Stimulated activated CD8-positive, alpha-beta memory T cell treated with anti-CD3 and anti-CD28 coated beads, Interleukin-4, amount 100 ng/mL, for 4 hours (primary cell): ENCODE measurements at places on chromosomes 3 and 15.

DNA sequence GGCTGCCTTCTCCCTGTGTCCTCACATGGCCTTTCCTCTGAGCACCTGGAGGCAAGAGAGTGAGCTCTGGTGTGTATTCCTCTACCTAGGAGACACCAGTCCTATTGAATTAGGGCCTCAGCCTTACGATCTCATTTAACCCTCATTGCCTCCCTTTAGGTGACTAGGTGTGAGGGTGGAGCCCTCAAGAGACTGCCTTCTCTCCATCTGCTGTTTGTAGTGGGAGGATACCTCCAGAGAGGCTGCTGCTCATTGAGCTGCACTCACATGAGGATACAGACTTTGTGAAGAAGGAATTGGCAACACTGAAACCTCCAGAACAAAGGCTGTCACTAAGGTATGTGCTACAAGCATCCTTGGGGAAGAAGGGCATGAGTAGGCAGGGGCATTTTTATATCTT, at the start of gene CCR8:
CCR8 (plus strand) TSS at position 217 of the 400 bp plus-strand sequence. CDS start 2,623 bp downstream, outside the sequence.
- no peak for DNase-seq

DNA sequence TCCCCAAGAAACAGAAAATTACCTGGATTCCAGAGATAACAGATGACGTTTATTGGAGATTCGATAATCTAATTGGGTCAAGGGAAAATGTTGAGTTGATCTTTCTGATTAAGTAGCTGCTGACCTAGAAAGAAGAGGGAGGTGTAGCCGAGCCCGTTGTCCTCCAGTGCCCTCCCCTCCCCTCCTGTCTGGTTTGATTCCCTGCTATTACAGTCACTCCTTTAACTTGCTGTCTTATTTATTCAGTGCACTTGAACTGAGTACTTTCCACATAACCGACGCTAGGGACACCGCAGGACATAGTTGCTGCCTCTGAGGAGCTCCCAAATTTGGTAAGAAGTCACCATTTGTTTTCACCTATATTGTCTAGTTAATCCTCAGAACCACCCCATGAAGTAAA, 103.7 kb downstream of the AQP9 start:
- no peak for DNase-seq

- no peak for DNase-seq
These were observed 848.0 kb downstream of the TUSC7 start for GRCh38 chr3:117557464-117558090.

- DNase-seq = no peak
These were observed 281.0 kb upstream of the TBL1XR1 start for GRCh38 chr3:177478170-177478867.
